MCF 10A (cell line): ENCODE measurements at places on chromosomes 5 and 9.

DNA sequence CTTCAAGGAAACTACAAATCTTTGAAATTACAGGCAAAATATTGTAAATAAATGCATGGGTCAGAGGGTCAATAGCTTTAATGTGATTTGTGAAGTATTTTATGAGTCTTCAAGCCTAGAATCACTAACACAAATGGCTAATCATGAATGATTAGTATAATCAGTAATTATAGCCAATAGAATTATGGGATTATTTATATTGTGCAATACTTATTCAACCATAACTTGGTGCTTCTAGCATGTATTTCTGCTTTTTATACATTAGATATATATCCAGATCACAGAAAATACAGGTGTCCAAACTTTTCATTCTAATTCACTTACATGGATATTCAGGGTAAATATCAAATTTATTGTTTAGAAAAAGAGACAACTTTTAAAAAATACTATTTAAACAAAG, 12.1 kb downstream of the HCN1 start:
- no peak for DNase-seq

GRCh38 chr9:114053246-114054005, 24.7 kb downstream of the AMBP start:
- no peak for DNase-seq

DNA sequence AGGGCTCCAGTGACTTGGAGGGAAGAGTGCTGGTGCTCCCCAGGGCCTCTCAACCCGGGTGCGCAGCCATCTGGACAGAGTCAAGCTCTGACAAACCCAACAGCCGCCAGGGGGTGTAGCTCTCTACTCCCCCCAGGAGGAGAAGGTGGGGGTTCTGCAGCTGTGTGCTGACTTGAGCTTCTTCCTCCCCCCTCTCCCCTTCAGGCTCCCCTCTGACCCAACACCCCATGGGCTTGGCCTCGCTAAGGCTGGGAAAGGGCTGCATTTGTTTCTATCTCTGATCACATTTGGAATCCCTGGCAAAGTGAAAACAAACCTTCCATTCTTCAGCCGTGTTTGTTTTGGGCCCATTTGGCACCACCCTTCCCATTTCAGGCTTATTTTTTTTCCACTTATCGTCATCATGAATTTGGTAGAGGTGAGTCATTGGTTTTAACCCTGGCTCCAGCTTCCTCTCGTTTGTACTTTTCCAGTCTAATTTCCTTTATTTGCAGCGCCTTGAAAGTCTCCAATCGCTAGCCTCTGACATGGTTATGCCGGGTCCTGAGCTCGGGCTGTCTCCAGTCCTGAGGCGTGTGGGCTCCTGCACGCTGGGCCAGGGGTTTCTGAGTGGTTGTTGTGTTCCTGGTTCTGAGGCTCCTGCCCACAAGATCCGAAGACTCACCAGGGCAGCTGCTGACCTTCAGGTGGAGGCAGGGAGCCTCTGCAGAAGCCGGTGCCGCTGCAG, 36.1 kb downstream of the DAP start:
- peak; percentile 82 for DNase-seq

DNA sequence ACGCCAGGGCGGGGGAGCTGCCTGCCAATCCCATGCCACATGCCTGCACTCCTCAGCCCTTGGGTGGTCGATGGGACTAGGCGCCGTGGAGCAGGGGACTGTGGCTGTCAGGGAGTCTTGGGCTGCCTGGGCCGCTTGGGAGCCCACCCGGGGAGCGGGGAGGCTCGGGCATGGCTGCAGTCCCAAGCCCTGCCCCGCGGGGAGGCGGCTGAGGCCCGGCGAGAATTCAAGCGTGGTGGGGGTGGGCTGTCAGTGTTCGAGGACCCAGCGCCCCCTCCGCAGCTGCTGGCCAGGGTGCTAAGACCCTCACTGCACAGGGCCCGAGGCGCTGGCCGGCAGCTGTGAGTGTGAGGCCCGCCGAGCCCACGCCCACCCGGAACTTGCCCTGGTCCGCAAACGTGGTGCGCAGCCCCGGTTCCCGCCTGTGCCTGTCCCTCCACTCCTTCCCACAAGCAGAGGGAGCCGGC, 83.2 kb upstream of the DMRTA1 start:
- no peak for DNase-seq

DNA sequence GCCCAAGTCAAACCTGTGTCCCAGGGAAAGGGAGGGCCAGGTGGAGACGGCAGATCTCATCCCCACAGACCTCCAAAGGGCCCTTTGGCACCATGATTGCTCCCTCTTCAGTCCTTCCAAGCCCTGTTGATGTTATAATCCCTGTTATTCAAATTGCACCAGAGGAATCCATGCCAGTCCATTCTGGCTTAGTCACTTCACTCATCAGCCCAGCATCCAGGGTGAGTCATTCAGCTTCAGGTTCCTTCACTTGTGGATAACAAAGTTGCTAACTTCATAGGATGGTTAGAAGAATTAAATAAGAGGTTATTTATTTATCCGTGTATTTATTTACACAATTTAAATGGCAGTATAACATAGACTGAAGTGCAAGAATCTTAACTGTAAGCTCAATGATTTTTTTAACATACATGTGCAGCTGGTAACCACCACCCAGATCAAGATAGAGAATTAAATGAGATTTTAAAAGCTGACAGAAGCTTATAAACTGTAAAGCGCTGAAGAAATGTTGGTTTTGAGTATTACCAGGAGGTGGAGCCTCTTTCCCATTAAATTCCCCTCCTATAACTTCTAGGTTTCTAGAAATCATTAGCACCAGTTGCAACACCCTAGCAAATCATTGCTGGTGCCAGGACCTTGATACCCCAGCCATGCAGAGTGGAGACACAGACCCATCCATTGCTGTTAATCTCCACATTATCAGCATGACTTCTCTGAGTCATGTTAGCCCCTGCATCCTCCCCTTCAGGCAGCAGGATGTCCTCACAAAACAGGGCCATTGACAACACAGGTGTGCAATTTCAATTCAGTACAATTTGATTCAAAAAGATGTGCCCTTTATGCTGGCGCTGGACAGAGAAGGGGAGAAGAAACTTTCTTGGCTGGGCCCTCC, 77.4 kb downstream of the SEC61B start:
- peak; percentile 56 for DNase-seq

GRCh38 chr9:8895106-8895860, 1095.7 kb upstream of the DMAC1 start:
- DNase-seq: no peak

- no peak for DNase-seq
Measured at GRCh38 chr5:66897356-66897755, 299.2 kb downstream of the CD180 start.

- DNase-seq: no peak
Measured at GRCh38 chr5:133026664-133027153, 360 bp upstream of the ZCCHC10 start.

- DNase-seq: no peak
Measured at GRCh38 chr5:124438026-124438902, 308.2 kb downstream of the ZNF608 start.

- DNase-seq: no peak
Measured at GRCh38 chr9:133844881-133845410, 106.8 kb upstream of the SARDH start.

- DNase-seq: no peak
Measured at GRCh38 chr9:82890401-82890800, 172.5 kb downstream of the RASEF start.

- DNase-seq: no peak
Measured at GRCh38 chr9:114449236-114449635, 56.0 kb downstream of the WHRN start.

DNA sequence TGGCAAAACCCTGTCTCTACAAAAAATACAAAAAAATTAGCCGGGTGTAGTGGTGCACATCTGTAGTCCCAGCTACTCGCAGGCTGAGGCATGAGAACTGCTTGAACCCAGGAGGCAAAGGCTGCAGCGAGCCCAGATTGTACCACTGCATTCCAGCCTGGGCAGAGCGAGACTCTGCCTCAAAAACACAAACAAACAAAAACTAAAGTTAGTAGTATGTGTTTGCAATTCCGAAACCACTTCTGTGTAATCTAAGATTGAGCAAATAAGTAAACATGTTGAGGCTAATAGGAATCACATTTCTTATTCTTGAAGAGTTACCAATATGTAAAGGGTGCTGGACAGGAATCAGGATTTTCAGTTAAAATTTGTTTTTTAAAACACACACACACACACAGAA, 70.0 kb upstream of the SUSD1 start:
- no peak for DNase-seq
